ENCODE measurements at places on chromosomes 7 and 10.

DNA sequence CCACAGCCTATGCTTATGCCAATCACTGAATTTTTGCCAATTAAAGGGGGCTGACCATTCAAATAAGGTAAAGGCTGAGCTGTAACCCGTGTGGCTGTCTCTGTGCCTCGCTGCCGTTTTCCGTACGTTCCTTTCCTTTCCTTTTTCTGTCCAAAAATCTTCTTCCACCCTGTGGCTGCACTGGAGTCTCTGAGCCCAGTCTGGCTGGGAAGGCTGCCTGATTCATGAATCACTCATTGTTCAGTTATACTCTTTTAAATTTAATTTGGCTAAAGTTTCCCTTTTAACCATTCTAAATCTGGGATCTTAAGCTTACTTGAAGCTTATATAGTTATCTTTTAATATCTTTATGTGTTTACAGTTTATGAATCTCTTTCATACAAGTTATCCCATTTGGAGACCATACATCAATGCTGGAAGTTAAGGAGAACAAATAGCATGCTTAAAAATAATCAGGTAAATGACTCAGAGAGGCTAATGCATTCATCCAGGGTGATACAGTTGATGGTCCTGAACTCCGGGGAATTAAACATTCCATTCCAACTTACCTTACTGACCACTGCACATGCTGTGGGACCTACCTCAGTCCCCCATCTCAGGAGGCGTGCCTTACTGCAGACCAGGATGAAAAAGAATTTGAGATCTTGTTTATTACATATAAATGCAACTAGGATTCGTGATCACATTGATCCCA is 385.3 kb upstream of the ADARB2 start:
- H3K4me1 ChIP-seq, result peaks cover 2% of the 10 kb centered on the region
- H3K27me3 ChIP-seq, result no peaks in the 10 kb centered on the region
- no peak for DNase-seq
- no peaks in the 10 kb centered on the region for H3K36me3 ChIP-seq

GRCh38 chr10:63977329-63977923 is 456.2 kb downstream of the REEP3 start:
- H3K4me1 ChIP-seq, result no peaks in the 10 kb centered on the region
- H3K27ac ChIP-seq, result no peak overlapping the region
- H3K36me3 ChIP-seq, result no peaks in the 10 kb centered on the region
- DNase-seq, result peak; percentile 51

DNA sequence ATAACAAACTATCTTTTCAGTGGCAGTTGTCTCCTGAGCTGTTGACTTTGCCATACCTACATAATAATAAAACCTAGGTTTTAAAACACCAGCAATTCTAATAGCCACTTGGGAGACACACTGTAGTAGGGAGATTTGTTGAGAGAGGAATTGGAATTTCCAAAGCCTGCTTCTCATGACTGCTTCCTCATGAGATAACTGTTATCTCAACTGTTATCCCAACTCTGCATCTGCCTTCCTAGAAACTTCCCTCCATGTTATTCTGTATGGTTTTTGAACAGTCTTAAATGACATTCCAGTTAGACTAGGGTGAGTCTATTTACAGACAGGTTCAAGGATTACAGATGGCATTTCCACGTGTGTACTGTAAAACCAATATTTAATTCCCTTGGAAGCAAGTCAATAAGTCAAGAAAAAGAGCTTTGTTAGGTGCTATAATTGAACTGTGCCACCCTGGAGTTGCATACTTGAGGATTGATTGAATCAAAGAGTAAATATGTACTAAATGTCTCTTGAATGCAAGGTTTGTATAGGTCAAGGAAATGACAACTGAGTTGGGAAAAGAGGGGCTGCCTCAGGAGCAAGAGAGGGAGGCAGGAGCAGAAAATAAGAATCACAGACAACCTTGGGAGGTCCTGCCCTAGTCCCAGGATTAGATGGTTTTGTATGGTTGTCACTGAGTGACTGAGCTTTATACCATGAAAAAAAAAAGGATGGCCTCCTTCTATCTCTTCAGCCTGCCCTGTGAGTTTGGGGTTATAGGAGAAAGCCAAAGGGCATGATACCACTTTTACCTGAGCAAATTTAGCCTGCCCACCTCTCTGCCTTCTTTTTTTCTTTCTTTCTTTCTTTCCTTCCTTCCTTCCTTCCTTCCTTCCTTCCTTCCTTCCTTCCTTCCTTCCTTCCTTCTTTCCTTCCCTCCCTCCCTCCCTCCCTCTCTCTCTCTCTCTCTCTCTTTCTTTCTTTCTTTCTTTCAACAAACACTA is 9.9 kb upstream of the TM9SF3 start:
- H3K27ac ChIP-seq, result no peak overlapping the region
- DNase-seq, result no peak
- H3K27me3 ChIP-seq, result no peaks in the 10 kb centered on the region
- H3K4me1 ChIP-seq, result no peaks in the 10 kb centered on the region
- H3K36me3 ChIP-seq, result no peaks in the 10 kb centered on the region

- H3K27me3 ChIP-seq, result no peaks in the 10 kb centered on the region
- no peak within 1 kb of the TSS for H3K27ac ChIP-seq
- H3K36me3 ChIP-seq, result no peaks in the 10 kb centered on the region
- peak within 1 kb of the TSS; percentile 58 for H3K4me3 ChIP-seq
- no peak for DNase-seq
Measured at GRCh38 chr10:89391907-89392756, at the start of gene IFIT1. TSS of gene IFIT1 (plus strand) at chr10:89392623. CDS start at chr10:89392713, 90 bp downstream.

DNA sequence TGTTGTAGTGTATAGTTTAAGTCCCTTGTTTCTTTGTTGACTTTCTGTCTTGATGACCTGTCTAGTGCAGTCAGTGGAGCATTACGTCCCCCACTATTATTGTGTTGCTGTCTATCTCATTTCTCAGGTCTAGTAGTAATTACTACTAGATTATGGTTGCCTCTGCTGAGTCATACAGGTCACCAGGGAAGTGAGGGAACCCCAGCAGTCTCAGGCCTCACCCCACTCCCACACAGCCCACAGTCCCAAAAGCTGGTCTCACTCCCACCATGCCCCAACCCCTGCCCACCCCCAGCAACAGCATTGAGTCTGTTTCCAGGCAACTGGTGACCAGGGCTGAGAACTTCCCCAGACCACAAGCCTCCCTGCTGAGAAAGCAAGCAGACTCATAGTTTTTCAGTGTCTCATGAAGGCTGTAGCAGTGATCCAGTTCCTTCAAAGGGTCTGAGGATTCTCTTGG is 88.0 kb downstream of the PLXDC2 start:
- H3K4me1 ChIP-seq, result peaks cover 6% of the 10 kb centered on the region
- no peak overlapping the region for H3K4me3 ChIP-seq
- no peaks in the 10 kb centered on the region for H3K36me3 ChIP-seq

DNA sequence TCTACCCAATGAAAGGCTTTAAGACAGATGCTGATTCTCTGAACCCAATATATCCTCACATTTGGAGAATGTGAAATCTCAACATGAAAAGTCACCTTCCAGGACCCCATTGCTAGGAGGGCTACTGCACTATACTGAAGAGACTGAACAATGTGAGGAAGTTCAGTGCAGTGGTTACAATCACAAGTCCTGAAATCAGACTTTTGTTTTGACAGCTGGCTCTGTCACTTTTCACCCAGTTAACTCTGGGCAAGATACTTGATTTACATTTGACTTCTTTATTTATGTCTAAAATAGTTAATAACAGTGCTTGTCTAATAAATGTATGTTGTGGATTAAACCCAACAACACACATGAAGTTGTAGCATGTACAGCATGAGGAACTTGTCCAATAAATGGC is 14.8 kb upstream of the VWDE start:
- no peaks in the 10 kb centered on the region for H3K4me1 ChIP-seq
- no peak overlapping the region for H3K27ac ChIP-seq
- no peak for DNase-seq
- no peaks in the 10 kb centered on the region for H3K27me3 ChIP-seq
- H3K4me3 ChIP-seq, result no peak overlapping the region
- H3K36me3 ChIP-seq, result no peaks in the 10 kb centered on the region

- no peaks in the 10 kb centered on the region for H3K4me1 ChIP-seq
- no peak for DNase-seq
Measured at GRCh38 chr7:114375907-114376306, 38.7 kb upstream of the FOXP2 start.

GRCh38 chr7:78222001-78222751 is 423.6 kb downstream of the PHTF2 start:
- no peaks in the 10 kb centered on the region for H3K36me3 ChIP-seq
- no peak overlapping the region for H3K27ac ChIP-seq
- H3K4me3 ChIP-seq, result no peak overlapping the region
- H3K4me1 ChIP-seq, result no peaks in the 10 kb centered on the region

DNA sequence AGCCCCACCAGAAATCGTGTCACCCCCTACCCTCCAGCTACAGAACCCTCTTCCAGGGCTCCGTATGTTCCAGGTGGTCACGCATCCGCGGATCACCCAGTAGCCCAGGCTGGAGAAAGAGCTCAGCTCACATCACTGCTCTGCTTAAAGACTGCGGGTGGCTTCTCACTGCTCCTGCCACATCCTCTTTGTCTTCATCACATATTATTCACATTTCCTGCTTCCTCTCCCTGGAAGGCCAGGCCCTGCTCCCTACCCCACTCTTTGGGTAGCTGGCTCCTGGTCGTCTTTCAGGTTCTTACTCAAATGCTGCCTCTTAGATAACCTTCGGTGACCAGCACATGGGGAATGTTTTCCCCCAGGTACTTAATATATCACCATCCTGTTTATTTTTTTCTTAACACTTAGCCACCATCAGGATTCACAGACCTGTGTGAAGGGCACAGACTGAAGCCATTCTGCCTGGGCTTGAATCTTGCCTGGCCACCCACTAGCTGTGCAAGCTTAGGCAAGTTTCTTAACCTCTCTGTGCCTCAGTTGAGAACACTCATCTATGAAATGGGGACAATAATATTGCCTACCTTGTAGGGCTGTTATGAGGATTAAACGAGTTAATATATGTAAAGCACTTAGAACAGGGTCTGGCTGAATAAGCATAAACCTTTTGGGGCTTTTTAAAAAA is 307.8 kb downstream of the PRPF18 start:
- H3K4me3 ChIP-seq, result no peak overlapping the region
- peaks cover 8% of the 10 kb centered on the region for H3K4me1 ChIP-seq
- H3K27ac ChIP-seq, result no peak overlapping the region
- DNase-seq, result no peak
- no peaks in the 10 kb centered on the region for H3K27me3 ChIP-seq

DNA sequence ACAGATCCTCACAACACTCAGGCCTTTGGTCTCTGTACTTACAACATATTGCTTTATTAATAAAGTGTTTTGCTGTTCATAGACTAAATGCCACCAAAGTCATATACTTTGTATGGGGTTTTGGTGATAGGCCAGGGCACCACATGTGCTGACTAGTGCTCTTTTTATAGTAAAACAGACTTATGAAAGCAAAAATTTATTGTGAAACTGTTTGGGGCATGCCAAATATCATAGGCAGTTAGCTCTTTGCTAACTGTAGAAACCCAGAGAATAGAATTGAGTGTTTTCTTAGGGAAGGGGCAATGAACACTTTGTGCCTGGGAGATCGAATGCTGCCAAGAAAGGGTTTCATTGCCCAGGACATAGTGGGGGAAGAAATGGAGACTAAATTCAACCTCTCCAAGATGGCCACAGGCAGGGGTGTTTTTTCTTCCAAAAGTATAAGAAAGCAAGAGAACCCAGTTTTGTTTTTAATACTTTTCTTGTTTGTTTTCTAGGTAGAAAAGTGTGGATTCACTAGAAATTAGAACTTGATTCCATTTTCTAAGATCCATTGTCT is 142.7 kb downstream of the TRIL start:
- DNase-seq, result no peak
- H3K36me3 ChIP-seq, result peaks cover 55% of the 10 kb centered on the region
- H3K4me1 ChIP-seq, result no peaks in the 10 kb centered on the region
- H3K27ac ChIP-seq, result no peak overlapping the region
- no peak overlapping the region for H3K4me3 ChIP-seq
- H3K27me3 ChIP-seq, result no peaks in the 10 kb centered on the region

DNA sequence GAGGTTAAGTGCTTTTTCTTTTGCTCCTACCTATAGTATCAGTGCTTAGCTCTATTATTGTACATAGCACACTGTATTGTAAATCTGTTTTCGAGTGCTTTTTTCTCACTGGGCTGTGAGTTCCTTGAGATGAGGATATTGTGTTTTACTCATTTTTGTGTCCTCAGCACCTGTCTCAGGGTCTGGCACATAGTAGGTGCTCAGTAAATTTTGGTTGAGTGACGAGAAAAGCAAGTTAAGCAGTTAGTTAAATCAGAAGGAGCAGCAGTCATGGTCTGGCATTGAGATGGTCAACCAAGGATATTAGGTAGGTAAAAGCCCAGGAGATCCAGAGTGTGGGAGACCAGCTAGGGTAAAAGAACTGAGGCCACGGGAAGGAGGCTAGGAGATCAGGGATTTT is 51.2 kb downstream of the AP3M1 start:
- no peak overlapping the region for H3K27ac ChIP-seq
- DNase-seq, result no peak
- peaks cover 50% of the 10 kb centered on the region for H3K36me3 ChIP-seq
- no peaks in the 10 kb centered on the region for H3K27me3 ChIP-seq
- no peaks in the 10 kb centered on the region for H3K4me1 ChIP-seq

GRCh38 chr7:55526770-55527169 is 45.5 kb downstream of the VOPP1 start:
- no peak overlapping the region for H3K4me3 ChIP-seq
- peaks cover 17% of the 10 kb centered on the region for H3K4me1 ChIP-seq
- H3K27ac ChIP-seq, result no peak overlapping the region
- peak; percentile 77 for DNase-seq

DNA sequence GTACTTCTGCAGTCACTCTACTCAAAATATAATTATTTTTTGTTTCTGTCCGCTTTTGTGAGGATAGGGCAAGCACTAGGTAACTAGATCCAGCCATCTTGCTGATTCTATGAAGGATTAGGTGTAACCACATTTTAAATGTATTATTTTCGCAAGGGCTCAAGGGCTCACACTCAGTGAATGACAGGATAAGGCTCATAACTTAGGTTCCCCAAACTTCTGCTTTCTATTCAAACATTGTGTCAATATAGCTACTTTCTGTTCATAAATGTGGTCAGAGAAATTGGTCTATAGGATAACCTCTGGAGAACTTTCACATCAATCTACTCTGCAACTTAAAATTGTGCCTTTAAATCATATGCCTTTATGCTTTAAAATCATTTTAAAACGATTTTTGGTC is 1141.2 kb downstream of the SORCS1 start:
- H3K27me3 ChIP-seq, result no peaks in the 10 kb centered on the region
- no peak overlapping the region for H3K4me3 ChIP-seq
- H3K36me3 ChIP-seq, result no peaks in the 10 kb centered on the region
- no peak overlapping the region for H3K27ac ChIP-seq

DNA sequence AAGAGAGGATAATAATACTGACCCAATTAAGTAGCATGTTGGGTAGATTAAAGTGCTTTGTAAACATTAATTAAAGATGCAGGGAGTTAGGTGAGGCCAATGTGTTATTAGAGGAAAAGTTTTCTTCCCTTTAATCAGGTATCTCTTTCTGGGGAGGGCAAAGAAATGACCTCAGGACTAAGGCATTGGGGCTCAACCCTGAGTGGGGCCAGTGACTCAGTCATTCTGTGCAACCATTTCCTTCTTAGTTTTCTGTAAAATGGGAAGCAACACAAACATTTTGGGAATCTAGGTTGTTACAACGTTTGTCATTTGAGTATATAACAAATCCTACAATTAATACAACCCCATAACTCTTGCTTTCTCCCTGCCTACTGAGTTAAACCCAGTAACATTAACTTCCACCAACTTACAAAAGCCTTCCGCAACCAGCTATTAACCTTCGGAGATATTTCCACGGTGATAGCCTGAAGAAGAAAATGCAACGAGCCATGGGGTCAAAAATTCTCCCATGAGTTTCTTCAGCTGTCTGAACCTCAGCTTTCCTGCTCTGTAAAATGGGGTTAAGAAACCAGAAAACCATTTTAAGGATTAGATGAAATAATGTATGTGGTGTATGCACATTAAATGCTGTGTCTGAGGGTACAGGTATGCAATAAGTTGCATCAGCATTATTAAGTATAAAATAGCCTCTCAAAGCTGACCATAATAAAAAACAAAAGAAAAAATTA is 965 bp upstream of the PROSER2 start:
- no peaks in the 10 kb centered on the region for H3K36me3 ChIP-seq
- H3K4me3 ChIP-seq, result no peak overlapping the region
- peaks cover 4% of the 10 kb centered on the region for H3K4me1 ChIP-seq

Data from neuronal stem cell (in vitro differentiated cells).